ENCODE measurements at places on chromosomes 4 and X.

DNA sequence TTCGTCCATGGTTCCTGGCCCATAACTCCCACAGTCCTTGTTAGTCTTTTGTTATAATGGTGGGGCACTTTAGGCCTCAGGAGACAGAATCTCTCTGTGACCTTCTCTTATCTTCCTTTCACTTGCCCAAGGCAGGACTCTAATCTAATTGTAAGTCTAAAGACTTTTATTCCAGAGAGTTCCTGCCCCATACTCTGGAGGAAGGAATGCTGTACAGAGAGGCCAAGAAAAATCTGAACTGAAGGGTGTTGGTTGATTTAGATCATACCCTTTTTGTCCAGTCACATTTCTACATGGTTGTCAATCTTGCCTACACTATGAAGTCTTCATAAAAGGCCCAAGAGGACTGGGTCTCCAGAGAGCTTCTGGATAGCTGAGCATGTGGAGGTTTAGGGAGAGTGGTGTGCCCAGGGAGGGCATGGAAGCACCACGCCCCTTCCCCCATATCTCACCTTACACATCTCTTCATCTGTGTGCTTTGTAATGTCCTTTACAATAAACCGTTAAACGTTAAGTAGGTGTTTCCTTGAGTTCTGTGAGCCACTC is 84.5 kb downstream of the AFF1 start:
- DNase-seq = no peak

- DNase-seq = no peak
Observed at GRCh38 chr4:8916906-8917305, 45.3 kb upstream of the HMX1 start.

DNA sequence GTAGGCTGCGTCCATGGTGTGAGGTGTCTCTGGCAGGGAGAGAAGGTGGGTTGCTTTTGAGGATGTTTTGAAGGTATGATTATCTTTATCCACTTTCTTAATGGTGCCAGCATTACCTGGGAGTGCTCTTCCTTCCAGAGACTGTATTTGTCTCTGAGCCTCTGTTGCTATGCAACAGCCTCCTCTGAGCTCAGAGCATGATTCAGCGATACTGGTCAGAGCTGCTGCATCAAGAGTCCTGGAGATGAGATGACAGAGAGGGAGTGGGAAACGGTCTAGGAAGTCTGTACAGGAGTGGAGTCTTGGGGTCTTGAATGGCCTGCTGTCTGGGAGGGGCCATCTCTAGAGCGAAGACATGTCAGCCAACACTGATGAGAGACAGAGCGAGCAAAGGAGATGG is 104.4 kb upstream of the RAB40AL start:
- no peak for DNase-seq

GRCh38 chr4:150886597-150886996 is 128.5 kb downstream of the LRBA start:
- DNase-seq = no peak

GRCh38 chr4:168570466-168570865 is 73.6 kb downstream of the PALLD start:
- no peak for DNase-seq

DNA sequence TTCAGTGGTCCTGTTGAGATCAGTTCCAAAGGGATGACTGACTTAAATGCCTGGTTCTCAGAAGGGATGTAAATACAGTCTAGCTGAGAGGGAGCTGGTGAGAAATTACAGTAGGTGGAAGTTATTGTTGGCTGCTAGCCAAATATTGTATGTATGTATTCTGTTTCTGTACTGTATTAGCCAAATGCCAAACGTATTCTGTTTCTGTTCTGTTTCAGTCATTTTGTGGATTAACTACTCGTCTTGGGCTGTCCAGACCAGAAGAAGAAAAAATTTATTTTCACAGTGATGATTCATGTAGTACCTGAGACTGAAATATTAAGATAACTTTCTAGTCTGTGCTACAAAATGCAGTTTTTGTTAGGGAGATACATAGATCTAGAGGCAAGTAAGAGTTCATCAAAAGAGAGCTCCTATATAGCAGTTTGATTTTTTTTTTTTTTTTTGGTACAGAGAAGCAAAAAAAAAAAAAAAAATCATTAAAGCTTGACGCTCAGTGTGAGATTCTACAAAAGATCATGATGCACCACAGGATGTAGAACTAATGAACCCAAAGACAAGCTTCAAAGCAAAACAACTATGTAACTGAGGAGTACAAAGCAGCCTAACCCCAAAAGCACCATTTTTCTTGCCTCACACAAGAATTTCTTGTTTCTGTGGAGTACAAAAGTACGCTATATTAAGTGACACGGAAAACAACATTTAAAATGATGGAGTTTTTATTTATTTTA is 54.8 kb downstream of the CASP6 start:
- DNase-seq = peak; percentile 7

GRCh38 chrX:20571611-20572010 is 304.9 kb upstream of the RPS6KA3 start:
- no peak for DNase-seq

- DNase-seq = no peak
Observed at GRCh38 chrX:128460835-128461234, 408.6 kb upstream of the ACTRT1 start.

DNA sequence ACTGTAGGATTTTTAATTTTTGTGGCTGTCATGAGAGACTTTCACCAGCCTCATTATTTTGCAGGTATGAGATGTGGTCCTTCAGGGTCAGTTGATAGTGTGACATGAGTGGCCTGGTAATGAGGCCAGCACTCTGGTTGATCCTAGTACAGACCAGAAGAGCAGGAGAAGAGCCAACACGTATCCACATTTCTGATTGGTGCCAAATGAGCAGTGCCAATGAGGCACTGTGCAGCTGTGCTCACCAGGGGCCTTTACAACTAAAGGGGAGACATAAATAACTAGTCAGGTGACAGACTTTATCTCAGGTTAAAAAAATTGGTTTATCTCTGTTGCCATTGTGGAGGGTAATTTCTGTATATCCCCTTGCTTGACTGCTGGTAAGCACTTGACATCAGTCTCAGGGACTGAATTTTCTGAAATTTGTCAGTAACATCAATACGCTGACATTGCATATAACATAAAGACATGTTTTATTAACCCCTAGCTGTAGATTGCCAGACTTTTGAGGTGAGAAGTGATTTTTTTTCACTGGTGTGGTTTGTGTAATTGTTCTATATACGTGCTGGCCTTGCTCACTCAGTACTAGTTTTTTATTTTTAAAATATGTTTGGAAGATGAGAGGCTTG is 101.2 kb downstream of the AFF1 start:
- DNase-seq = no peak

- peak; percentile 11 for DNase-seq
Observed at GRCh38 chrX:41276661-41277506, 57.1 kb upstream of the DDX3X start.

DNA sequence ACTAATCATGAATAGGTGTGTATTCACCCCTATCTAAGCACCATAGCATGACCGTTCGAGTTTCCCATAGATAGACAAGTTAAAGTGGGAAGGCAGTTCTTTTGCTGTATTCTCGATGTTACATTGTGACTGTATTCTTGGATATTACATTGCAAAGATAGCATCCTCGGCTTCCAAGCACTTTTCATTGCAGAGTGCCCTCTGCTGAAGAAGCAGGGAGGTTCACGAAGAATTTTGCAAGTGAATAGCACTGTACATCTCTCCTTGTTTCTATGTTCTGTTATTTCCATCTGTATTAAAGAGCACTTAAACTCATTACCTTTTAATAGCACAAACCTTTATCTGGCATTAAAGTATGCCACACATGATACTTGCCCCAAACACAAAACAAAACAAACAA is 426.7 kb upstream of the ARX start:
- no peak for DNase-seq

DNA sequence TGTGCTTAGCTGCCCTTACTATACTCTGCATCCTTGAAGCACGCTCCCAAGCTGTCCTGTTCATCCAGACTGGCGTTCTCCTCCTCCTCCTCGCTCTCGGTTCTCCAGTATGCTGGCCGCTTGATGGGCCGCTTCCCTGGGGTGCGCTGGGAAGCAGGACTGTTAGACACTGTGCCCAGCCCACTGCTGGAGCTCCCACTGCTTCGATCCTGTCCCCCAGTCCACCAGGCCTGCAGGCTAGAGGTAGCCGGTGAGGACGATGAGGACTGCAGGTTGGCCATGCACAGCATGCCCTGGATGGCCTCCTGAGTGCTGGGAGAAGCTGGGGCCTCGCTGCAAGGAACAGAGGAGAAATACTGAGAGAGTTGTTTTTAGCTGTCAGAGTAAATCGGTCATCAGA is 59.4 kb downstream of the PHF8 start:
- DNase-seq = no peak

- no peak for DNase-seq
Observed at GRCh38 chr4:81687471-81687870, 215.8 kb upstream of the RASGEF1B start.
